ENCODE measurements at places on chromosomes 3 and 15.

DNA sequence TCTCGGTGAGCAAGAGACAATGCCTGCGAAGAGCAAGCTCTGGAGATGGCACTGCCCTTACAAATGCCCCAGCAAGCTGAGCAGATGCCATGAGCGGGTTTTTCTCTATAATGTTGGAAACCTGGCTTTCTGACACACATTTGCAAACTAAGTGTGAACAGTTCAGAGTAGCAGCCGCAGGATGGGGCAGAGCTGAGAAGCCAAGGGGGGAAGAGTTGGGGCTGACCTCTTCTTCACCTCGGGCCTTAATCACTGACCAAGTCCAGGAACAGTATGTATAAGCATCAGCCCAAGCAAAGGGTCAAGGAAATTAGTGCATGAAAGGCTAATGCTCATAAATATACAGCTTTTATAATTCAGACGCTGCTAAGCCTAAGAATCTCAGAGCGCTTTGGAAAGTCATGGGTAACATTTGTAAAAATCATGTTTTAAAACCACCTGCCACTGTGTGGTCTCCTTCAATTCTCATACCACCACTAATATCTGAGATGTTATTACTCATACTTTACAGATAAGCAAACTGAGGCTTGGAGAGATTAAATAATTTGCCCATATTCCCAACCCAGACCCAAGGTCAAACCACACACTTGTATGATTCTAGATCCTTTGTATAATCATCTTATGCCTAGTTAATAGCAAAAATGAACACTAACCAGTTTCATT, 603.4 kb downstream of the FOXP1 start:
- DNase-seq = no peak

GRCh38 chr15:60477916-60478565, 901 bp downstream of the ICE2 start:
- peak; percentile 80 for DNase-seq

DNA sequence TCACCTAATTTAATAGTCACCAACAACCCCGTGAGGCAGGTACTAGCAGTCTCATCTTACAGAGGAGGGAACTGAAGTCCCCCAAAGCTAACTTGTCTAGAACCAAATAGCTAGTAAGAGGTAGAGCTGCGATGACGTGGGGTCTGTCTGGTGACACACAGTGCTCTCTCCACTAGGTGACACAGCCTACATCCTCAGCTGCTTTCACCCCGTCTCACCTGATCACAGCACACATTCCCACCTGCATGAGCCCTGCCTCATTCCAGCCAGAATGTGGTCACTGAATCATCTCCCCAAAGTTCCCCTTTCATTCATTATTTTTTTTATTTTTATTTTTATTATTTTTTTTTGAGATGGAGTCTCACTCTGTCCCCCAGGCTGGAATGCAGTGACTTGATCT, 21.3 kb upstream of the MAGEF1 start:
- no peak for DNase-seq

DNA sequence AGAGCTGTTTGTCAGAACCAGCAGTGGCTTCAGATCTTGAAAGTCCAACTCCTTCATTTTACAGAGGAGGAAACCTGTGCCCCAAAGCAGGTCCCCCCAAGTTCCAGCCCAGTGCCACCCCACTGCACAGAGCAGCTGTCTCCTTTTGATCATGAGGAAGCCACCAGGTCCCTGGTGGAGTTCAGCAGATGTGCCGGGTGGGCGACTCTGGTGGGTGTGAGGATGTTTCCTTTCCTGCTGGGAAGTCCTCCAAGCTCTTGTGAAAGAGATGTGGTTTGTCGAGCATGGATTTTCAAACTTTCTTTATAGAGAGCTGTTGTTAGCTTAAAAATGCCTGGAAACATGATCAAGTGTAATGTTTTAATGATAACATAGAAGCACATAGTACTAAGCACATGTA, 52.0 kb downstream of the SMAD3 start:
- no peak for DNase-seq

DNA sequence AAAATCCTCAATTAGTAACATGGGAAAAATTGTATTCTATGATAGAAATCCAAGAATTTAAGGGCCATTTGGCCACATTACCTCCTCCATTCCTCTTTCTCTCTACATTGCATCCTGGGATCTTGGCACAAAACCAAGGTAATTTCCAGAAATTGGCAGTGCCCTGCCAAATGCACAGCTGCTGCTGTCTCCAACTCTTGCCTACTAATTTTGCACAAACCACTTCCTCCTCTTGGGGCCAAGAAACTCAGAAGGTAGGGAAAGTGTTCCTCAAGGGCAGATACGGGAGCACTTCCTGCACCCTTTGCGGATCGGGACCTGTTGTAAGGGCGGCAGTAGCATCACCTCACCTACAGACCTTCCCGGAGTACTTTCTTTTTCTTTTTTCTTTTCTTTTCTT, 57.8 kb downstream of the MAP3K13 start:
- DNase-seq = peak; percentile 80

DNA sequence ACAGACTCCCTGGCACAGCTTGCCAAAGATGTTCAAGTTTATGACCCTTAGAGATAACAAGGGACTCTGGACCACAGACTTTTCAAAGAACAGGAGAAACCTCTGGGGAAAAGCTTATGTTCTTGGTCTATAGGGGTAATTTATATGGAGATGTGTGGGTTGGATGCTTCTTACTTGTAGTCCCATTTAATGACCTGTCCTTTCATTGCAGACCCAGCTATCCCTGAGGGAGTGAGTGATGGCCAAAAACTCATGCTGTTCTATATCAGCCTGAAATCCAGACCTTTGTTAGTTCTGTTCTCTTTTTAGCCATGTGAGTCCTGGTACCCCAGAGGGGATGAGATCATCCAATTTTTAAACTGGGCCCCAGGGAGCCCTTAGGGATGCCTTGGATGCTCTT, 43.7 kb upstream of the MRPL3 start:
- no peak for DNase-seq

DNA sequence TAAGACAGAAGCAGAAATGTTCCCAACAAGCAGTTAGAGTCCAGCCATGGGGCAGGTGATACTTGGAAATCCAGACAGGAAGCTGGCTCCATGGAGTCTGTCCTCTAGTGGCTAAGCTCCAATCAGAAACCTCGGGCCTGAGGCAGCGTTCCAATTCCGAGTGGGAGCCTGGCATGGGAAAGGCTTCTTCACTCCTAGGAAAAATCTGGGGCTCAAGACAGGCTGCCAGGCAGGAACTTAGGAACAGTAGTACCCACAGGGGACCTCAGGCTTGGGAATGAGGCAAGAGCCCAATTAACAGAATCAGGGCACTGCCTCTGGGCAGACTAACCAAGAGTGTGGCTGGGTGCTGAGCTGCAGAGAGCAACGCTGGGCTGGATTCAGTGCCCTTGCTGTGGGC, 6.2 kb upstream of the ATP13A4 start:
- DNase-seq = peak; percentile 39

GRCh38 chr15:60392601-60392985, 5.2 kb downstream of the ANXA2 start:
- DNase-seq = peak; percentile 68

DNA sequence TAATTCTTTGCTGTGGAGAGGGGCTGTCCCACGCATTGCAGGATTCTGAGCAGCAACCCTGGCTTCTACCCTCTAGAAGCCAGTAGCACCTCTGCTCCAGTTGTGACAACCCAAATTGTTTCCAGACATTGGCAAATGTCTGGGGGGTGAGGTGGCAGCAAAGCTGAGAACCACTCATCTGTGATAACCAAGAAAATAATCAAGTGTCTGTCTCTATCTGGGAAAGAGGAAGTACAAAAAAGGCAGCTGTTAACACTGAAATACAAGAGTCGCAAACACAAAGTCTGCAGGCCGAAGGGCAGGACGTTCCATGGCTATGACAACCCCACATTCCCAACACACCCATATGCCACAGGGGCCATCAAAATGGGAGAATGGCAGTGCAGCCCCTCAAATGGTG, 42.2 kb upstream of the GNB5 start:
- DNase-seq = no peak

DNA sequence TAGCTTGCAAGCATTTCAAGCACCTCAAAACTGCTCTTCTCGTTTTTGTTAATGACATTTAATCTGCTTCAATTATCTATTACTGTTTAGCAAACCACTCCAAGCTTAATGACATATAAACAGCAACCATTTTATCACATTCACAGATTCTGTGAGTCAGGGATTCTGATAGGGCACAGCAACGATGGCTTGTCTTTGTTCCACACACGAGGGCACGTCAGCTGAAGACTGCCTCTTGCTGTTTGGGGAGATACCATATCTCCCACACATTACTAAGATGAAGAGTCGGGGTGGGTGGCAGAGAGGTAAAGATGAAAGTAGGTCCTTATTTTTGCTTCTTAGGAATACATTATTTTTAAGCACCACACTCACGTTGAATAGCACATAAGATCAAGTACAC, 19.3 kb downstream of the CPOX start:
- DNase-seq = no peak

Measured in NCI-H69 (cell line).